ENCODE measurements at places on chromosomes 7 and 10. TPM values are rescaled to one million over a fixed set of nuclear protein-coding genes. Genes with fewer than 3 reads are reported as not detected.

The MCM7 gene
- 387 TPM for total RNA-seq

The PRKG1 gene
- total RNA-seq, result 3.7 TPM

The CRPPA gene
- total RNA-seq, result 1.4 TPM

The SORCS1 gene
- total RNA-seq, result 0.40 TPM

The NUTM2A gene
- total RNA-seq, result 0.10 TPM

The CPN1 gene
- not detected for total RNA-seq

The TRIP6 gene
- 164 TPM for total RNA-seq

The ZNF394 gene
- 26.6 TPM for total RNA-seq

The METTL27 gene
- total RNA-seq, result 14.4 TPM

The RPEL1 gene
- total RNA-seq, result not detected

The RARRES2 gene
- not detected for total RNA-seq

The WIPF3 gene
- not detected for total RNA-seq

The OR6V1 gene
- total RNA-seq, result not detected

The AEBP1 gene
- not detected for total RNA-seq

The VWA2 gene
- not detected for total RNA-seq

The MSMB gene
- not detected for total RNA-seq

Measured in HT1080 (cell line).